ENCODE measurements at places on chromosomes 5 and 9.

GRCh38 chr9:131397100-131397790 is 3.4 kb downstream of the PRRC2B start:
- DNase-seq, result no peak

DNA sequence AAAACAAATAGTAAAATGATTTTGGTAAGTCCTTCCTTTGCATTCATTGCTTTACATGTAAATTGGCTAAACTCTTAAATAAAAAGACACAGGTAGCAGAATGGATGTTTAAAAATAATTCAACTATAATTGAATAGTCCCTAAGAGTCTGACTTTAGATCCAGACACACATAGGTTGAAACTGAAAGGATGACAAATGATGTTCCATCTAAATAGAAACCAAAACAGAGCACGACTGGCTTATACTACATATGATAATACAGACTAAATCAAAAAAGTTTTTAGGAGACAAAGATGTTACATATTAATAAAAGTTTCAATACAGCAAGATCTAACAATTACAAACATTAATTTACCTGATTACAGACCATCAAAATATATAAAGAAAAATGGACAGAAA is 2055.1 kb upstream of the WWC1 start:
- DNase-seq, result no peak

DNA sequence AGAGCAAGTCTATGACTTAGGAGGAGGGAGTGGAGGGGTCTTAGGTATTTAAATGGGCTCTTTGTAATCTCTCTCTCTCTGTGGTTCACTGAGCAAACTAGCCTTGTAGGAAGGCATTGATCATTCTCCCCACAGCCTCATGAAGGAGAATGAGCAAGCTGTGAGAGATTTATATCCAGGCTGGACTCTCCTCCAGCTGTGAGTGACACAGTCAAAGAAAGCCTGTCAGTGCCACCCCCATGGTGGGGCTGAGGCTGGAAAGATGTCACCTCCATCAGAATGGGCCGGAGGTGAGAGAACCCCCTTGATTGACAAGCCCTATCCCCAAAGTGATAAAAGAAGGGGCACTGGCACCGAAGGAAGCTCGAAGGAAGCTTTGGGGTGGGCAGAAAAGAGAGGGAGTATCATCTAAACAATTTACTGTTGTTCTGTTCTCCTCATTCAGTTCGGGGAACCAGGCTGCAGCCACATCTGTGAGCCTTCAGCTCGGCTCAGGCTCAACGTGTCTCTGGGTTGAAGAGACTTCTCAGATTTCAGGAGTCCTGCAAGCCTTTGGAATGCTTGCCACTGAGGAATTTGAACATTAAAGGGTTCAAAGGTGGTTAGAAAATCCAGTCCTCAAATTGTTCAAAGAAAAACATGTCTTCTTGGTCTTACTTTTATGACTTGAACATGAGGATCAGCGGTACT is 538.2 kb upstream of the ZNF462 start:
- DNase-seq, result no peak

DNA sequence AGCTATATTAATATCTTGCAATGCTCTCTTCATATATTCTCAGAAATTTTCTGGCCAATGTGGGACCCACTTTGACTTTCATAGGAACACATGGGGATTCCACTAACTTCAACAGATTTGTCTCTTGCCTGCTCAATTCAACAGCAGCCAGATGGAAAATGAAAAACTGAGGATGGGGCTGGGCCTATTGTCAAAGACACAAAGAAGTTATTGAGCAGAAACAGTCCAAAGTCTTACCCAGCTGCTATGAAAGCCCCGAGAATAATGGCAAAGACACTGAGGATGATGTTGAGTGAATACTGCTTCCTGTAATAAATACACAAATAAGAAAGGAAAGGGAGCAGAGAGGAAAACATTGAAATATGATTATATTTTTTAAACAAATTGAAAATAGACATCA is 32.6 kb downstream of the SLC35D2 start:
- DNase-seq, result no peak

GRCh38 chr5:15487228-15487627 is 12.8 kb upstream of the FBXL7 start:
- DNase-seq, result no peak

- no peak for DNase-seq
Measured at GRCh38 chr9:134421888-134422287, 95.6 kb downstream of the RXRA start.

DNA sequence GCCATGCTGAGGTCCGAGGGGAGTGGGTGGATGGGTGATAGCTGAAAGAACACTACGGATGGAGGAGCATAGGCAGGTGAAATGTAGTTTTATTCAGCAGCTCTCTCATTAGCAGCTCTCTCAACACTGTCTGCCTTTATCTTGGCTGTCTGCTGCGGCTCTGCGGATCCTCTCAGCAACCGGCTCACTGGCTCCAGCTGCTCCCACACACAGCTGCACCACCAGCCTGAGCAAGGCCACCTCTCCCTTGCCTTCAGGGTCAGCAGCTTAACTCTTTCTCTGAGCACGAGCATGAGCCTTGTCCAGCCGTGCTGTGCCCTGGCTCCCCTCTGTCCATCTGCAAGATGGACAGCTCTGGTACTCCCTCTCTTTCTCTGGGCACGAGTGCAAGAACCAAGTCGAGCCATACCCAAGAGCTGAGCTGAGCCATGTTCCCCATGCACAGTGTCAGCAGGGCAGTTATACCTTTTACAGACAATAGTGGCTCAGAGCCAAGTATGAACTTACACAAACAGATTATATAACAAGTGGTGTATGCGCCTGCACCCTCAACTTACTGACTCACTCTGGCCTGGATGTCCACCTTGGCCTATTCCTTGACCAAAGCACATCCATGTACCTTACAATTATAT is 108.5 kb downstream of the MACIR start:
- no peak for DNase-seq

GRCh38 chr5:56757077-56757476 is 58.3 kb upstream of the MAP3K1 start:
- no peak for DNase-seq

DNA sequence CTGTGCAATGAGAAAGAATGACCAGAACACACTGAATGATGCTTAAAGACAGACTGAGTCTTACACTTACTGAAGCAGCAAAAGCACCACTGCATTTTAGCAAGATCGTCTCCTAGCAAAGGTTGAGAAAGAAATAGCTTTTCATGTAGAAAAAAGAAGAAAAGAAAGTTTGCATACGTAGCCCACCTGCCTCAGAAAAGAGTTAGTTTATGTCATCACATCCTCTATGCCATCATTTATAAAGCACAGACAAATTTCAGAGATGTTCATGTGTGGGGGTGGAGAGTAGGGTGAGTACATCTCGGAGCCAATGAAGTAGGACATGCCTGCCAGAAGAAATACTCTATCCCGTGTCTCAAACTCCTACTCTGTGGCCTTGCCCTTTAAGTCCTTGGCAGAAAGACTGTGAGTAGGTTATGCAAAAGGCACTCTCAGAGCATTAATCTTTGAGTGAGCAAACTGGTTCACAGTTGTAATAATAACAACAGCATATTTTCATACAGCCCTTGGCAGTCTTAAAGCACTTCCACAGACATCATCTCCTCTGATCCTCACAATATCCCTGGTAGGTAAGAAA is 22.4 kb downstream of the NRG2 start:
- DNase-seq, result no peak

DNA sequence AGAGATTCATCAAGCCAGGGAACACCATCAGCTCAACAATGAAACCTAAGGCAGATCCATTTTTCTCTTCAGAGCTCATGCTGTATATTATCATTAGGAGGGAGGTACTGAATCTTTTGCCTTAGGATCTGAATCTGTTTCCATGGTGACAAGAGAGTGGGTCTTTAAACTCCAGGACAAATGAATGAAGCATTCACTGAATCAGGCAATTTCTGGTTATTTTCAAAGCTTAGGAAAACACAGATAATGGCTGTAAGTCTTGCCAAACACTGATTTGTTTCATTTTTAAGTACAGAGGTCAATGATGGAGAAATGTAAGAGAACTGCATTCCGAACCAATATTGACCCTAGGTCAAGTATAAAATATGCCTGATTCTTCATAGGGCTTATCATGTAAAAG is 84.9 kb downstream of the GNA14 start:
- DNase-seq, result no peak

DNA sequence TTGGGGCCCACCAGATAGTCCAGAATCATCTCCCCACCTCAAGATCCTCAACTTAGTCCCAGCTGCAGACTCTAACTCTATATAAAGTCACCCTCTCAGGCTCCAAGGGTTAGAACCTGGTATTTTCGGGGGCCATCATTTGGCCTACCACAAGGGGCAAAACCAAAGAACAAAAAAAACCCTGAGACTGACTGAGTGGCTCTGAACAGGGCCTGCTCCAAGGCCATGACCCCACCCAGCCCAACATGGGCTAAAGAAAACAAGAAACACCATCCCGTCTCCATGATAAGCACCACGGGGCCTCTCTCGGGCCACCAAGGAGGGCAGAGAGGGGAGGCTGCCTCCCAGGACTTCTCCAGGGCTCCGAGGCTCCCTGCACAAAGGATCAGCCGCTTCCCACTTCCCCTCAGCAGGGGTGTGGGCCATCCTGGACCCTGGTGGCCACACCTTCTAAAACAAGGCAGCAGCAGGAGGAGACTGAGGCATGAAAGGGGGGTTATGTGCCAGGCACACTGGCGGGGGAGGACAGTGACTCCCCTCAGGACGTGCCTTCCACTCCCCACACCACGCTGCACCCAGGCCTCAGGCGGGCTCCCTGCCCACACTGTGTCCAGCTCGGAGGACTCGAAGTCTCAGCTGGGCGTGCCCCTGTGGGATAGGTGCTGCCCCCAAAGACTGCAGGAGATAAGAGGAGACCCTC is 51.5 kb downstream of the SEMA4D start:
- DNase-seq, result no peak

DNA sequence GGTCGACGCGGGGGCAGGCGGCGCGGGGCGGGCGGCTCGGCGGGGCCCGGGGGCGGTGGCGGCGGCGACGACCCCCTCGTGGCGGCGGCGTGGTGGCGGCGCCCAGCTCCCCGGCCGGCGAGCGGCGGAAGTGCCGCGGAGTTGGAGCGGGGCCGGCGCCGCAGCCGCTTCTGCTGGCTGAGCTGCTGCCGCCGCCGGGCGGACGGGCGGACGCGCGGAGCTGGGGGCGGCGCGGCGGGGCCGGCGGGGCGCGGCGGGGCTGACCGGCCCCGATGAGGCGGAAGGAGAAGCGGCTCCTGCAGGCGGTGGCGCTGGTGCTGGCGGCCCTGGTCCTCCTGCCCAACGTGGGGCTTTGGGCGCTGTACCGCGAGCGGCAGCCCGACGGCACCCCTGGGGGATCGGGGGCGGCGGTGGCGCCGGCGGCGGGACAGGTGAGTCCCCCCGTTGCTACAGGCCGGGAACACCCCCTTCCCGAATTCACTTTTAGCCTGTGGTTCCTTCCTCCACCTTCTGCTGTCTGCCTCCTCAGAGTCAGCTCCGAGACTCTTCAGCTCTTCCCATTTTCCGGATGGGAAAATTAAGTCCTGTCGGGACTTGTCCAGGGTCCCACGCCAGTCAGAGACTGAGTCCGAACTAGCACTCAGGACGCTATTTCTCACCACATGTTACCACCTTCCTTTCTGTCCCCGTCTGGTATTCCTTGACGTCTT is at the start of gene GALNT10:
Gene GALNT10, plus strand, starts transcription at position 139 of the 710 bp plus-strand sequence. Its CDS starts 134 bp downstream, at position 273.
- DNase-seq, result peak; percentile 62

- DNase-seq, result no peak
Measured at GRCh38 chr5:9188956-9189355, 356.9 kb downstream of the SEMA5A start.

- no peak for DNase-seq
Measured at GRCh38 chr5:149948993-149949392, 4.4 kb upstream of the PDE6A start.

DNA sequence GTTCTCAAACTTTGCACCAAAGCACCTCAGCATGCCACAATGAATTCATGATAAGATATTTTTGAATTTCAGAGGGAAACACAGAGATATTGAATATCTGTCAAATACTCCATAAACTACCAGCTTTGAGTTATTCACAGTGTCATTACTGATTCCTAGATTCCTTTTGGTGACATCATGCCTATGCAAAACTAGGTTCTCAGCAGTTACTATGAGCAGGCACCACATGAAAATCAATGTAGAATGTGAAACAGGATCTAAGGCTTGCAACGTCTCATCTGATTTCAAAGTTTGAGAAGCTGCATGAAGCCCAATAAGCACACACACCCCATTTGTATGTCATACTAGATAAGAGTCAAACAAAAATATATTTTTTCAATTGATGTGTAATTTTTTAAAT is 426.5 kb downstream of the NR2F1-AS1 start:
- DNase-seq, result no peak

GRCh38 chr9:134407121-134407779 is 81.0 kb downstream of the RXRA start:
- peak; percentile 73 for DNase-seq

DNA sequence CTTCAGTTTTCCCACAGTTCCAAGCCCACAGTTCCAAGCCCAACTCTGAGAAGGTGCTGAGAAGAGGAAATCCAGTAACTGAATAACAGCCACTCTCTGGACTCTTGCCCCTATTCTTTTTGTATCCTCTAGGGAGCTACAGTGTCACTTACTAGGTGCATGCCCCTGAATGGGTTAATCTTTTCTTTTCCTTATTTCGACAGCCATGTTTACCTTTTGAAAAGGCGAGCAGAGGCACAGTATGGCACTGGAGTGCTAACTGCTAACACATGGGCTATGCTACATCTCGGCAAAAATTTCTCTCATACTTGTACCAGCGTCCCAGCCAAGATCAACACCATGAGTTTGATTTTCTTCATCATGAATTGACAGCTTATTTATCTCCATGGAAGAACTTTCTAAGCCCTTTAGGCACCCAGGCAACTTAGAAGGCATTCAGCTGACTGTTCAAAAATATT is 222.6 kb downstream of the EBF1 start:
- DNase-seq, result no peak

- DNase-seq, result no peak
Measured at GRCh38 chr9:35598866-35599590, 6.0 kb upstream of the TESK1 start.

- DNase-seq, result no peak
Measured at GRCh38 chr9:121746866-121747265, 95.4 kb downstream of the DAB2IP start.

- DNase-seq, result no peak
Measured at GRCh38 chr9:21856301-21857094, 54.1 kb downstream of the MTAP start.

- no peak for DNase-seq
Measured at GRCh38 chr9:33143241-33143661, 23.9 kb downstream of the B4GALT1 start.

DNA sequence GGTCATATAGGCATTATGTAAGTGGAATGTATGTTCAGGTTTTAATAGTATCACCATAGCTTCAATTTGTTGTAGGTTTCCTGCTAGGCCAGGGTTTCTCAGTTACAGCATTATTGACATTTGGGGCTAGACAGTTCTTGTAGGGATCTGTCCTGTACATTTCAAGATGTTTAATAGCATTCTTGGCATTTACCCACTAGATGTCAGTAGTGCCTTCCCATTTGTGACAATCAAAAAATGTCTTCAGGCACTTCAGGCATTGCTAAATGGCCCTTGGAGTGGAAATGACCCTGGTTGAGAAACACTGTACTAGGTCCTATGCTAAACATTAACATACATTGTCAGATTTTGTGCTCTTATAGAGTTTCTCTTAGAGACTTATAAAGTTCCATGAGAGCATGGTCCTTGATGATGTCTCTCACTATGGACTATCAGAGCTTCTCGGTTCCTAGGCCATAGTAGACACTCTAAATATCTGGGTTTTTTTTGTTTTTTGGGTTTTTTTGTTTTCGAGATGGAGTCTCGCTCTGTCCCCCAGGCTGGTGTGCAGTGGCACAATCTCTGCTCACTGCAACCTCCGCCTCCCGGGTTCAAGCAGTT is 1.4 kb downstream of the KIF20A start:
- DNase-seq, result peak; percentile 16

All from activated T-helper 1 cell treated with anti-CD3 and anti-CD28 coated beads, Interleukin-12 subunit alpha, Interleukin-12 subunit beta, Interleukin-2, Interleukin-4 antibody, amounts not matched to agents 30 ng/mL and 10 ng/mL and 1 ng/mL, durations not matched to agents 14 hours and 24 hours and 36 hours (primary cell).